ENCODE measurements at places on chromosomes 4 and X.

GRCh38 chr4:36392024-36392423 is 110.6 kb downstream of the DTHD1 start:
- no peak for DNase-seq

GRCh38 chr4:62232814-62233213 is 1032.7 kb downstream of the ADGRL3 start:
- no peak for DNase-seq

- DNase-seq, result no peak
These were observed 159.6 kb downstream of the SOWAHB start for GRCh38 chr4:76738086-76738931.

DNA sequence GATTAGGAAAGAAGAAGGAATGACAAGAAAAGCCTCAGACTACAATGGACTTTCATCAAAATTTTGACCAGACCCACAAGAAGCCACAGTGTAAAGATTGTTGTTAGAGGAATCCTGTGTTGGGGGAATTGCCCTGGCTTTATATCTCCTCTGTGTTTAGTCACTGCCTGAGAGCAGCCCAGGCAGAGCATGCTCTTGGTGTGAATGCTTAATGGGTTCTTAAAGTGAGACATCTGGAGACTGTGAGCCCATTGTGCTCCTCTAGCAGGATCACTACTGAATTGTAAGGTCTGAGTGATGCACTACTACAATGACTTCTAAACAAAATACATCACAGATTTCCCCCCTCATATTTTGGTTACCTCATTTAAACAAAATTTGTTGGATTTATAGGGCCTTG is 1860.5 kb upstream of the ADGRL3 start:
- DNase-seq, result no peak
